Ecto neural progenitor cell (in vitro differentiated cells): ENCODE measurements at places on chromosomes 1 and 21.

DNA sequence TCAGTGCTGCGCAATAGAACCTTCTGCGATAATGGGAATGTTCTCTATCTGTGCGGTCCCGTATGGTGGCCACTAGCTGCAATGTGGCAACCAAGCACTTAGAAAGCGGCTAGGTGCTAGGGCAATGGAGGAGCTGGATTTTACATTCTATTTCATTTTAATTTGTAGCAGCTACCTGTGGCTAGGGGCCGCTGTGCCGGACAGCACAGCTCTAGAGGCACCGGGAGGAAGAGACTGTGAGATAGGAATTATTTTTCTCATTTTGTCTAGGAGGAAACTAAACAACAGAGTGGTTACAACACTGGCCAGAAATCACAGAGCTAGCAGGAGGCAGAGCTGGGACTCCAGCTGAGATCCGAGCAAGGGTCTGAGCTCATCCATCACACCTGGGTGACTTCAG lies 130.6 kb upstream of the CD34 start:
- no peak for DNase-seq

- DNase-seq = no peak
These were observed 382.5 kb downstream of the PLPP3 start for GRCh38 chr1:56196839-56197238.

DNA sequence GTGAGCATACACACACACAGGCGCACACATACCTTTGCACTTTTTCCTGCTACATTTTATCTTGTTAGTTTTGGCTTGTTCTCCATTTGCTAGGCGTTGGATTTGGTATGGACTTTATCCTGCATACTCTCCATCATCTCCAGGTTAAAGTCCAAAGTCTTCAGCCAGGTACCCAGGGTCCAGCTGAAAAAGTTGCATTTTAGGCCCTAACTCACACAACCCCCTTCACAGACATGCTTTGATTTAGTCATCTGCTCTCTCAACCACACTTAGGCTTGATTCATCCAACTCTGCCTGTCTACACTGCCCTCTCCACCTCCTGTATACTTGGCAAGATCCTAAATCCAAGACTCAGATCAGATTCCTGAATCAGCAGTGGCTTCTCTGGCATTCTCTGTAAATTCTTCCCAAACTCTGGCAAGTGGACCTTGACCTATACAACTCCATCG lies 10.7 kb upstream of the LAMB3 start:
- DNase-seq = no peak

GRCh38 chr1:198918920-198919319 lies 280.1 kb downstream of the PTPRC start:
- no peak for DNase-seq

- no peak for DNase-seq
These were observed 55.2 kb downstream of the SASS6 start for GRCh38 chr1:100077531-100077930.

GRCh38 chr1:233868461-233868860 lies 36.0 kb upstream of the SLC35F3 start:
- DNase-seq = no peak

GRCh38 chr1:226110249-226111097 lies 48.0 kb downstream of the H3-3A start:
- DNase-seq = peak; percentile 82
